Gastrocnemius medialis (tissue), 4 donors: ENCODE measurements at places on chromosomes 16 and 17. TPM values are rescaled to one million over a fixed set of nuclear protein-coding genes. Genes with fewer than 3 reads are reported as not detected.

The RRAD gene
- 789 TPM for total RNA-seq

DNA sequence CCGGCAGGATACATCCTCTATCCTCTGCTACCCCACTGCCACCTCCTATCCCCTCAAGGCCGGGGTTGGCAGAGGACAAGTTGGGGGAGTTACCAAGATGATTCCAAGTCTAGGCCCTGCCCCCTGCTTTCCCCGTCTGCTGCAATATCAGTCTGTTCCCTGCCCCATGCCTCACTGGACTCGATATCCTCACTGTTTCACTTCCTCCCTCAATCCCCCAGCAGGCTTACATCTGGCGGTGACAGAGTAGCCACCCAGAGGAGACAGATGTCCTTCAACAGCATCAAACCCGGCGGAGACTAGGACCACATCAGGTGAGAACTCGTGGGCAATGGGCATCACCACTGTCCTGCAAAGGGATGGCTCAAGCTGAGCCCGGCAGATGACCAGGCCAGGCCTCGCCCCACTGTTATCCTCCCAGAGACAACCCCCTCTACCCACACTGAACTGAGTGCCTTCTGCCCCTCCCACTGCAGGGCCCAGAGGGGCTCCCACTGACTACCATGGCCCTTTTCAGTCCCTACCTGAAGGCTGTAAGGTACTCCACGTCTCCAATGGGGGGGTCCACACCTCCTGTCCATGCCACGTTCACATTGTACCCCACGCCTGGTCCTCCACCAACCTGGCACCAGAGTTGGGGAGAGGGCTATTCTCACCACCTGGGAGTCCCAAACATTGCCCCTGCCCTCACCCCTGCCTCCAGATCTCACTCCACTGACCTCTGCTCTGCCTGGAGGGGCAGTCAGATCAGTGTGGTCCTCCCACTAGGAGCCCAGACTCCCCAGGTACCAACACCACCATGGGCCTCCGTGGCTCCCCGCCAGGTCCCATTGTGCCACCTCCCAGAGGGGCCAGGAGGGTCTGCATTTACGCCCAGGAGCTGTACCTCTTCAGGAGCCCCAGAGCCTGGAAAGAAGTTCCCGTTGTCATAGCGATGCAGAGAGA lies 9.6 kb downstream of the G6PC3 start:
- no peaks in the 10 kb centered on the region for H3K27me3 ChIP-seq
- no peak for DNase-seq
- peaks cover 94% of the 10 kb centered on the region for H3K36me3 ChIP-seq
- peak overlapping the region; percentile 7 for H3K27ac ChIP-seq
- peaks cover 4% of the 10 kb centered on the region for H3K4me1 ChIP-seq
- no peak overlapping the region for H3K4me3 ChIP-seq

The GAN gene
- 5.9 TPM for total RNA-seq

- DNase-seq: no peak
- H3K4me1 ChIP-seq: peaks cover 25% of the 10 kb centered on the region
Observed at GRCh38 chr17:17736205-17737183, 55.2 kb downstream of the RAI1 start.

GRCh38 chr16:10579965-10580882 lies at the start of gene EMP2:
EMP2 (minus strand) TSS chr16:10580598; CDS start chr16:10547617, 32,981 bp downstream.
- H3K27ac ChIP-seq: peak within 1 kb of the TSS; percentile 93
- no peaks in the 10 kb centered on the region for H3K36me3 ChIP-seq
- H3K4me1 ChIP-seq: peaks cover 39% of the 10 kb centered on the region
- peak; percentile 23 for DNase-seq
- peak within 1 kb of the TSS; percentile 95 for H3K4me3 ChIP-seq

The NLRC5 gene
- total RNA-seq: 4.8 TPM
